ENCODE measurements at places on chromosomes 2 and 18. TPM values are rescaled to one million over a fixed set of nuclear protein-coding genes. Genes with fewer than 3 reads are reported as not detected.

The CPLX4 gene
- total RNA-seq = not detected

The IL36RN gene
- total RNA-seq = not detected

The COLEC12 gene
- total RNA-seq = 0.83 TPM

The TUBB8B gene
- not detected for total RNA-seq

The EPG5 gene
- 6.2 TPM for total RNA-seq

The WNT10A gene
- not detected for total RNA-seq

The SH3RF3 gene
- total RNA-seq = 2.9 TPM

The ZAP70 gene
- 1.3 TPM for total RNA-seq

The LRRTM1 gene
- total RNA-seq = not detected

The DBI gene
- total RNA-seq = 31.6 TPM

The CMPK2 gene
- total RNA-seq = 4.3 TPM

The ACKR3 gene
- 9.1 TPM for total RNA-seq

The C1GALT1C1L gene
- 0.22 TPM for total RNA-seq

The FBLN7 gene
- 0.51 TPM for total RNA-seq

The REEP1 gene
- 5.6 TPM for total RNA-seq

The CYP27C1 gene
- total RNA-seq = 0.09 TPM

The MSTN gene
- not detected for total RNA-seq

The ERBB4 gene
- 2.9 TPM for total RNA-seq

The PIK3C3 gene
- total RNA-seq = 18.6 TPM

The ELOA2 gene
- not detected for total RNA-seq

The GREB1L gene
- 0.14 TPM for total RNA-seq

The CLHC1 gene
- 6.7 TPM for total RNA-seq

The CNRIP1 gene
- 0.85 TPM for total RNA-seq

The HTR2B gene
- 0.78 TPM for total RNA-seq

The AQP12B gene
- total RNA-seq = 150 TPM

The CHRNG gene
- total RNA-seq = not detected

The CCNYL1 gene
- 12.0 TPM for total RNA-seq

The TACR1 gene
- total RNA-seq = 0.12 TPM

The SATB2 gene
- total RNA-seq = 2.6 TPM

The POMC gene
- total RNA-seq = 4.7 TPM

The COPS9 gene
- 61.7 TPM for total RNA-seq

The SCN1A gene
- total RNA-seq = not detected

The WDR75 gene
- 20.9 TPM for total RNA-seq

The TEX44 gene
- not detected for total RNA-seq

The SERPINB13 gene
- total RNA-seq = not detected

The KCTD18 gene
- total RNA-seq = 10.9 TPM

The PDCD1 gene
- 0.14 TPM for total RNA-seq

The XDH gene
- total RNA-seq = 0.90 TPM

The ROCK1 gene
- total RNA-seq = 25.1 TPM

The SERPINB3 gene
- not detected for total RNA-seq

The MAP3K19 gene
- not detected for total RNA-seq

The RIT2 gene
- total RNA-seq = not detected

The OTOS gene
- total RNA-seq = not detected

The LOXHD1 gene
- not detected for total RNA-seq

Measured in pancreas (tissue), 10 donors.